ENCODE measurements at places on chromosomes 1 and 21.

DNA sequence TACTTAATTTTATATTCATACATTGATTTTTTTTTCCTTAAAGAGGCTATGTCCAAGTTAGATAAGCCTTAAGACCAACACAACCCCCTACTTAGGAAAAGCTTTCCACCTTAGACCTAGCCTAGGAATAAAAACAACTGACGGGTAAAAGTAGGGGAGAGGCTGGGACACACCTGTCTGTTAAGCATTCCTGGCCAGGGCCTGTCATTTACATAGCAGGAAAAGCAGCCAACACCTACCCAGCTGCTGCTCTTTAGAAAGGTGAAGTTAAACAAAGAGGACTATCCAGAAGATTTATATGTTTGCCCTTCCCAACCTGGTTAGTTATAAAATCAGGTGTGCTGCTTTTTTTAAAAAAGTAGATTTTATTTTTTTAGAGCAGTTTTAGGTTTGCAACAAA, 29.1 kb upstream of the SAMD13 start:
- no peak for DNase-seq

- no peak for DNase-seq
These were observed 64.1 kb downstream of the S1PR1 start for GRCh38 chr1:101300916-101301315.

DNA sequence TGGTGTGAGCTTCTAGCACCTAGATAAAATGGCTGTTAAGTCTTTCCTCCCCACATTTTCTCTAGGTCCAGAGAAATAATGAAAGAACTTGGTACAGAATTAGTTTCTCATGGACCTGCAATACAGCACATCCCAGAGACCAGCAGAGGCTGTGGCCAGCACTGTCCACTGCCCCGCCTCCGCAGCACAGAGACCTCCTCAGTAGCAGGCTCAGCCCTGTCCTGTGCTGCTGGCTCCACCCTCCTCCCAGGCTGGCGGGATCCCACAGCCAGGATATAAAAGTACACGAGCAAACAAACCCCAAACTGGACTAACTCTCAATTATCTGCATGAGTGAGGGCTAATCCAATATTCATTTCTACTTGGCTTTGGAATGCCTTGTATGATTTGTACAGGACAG, 401.5 kb downstream of the RPS6KC1 start:
- no peak for DNase-seq

- DNase-seq, result no peak
These were observed 157.7 kb upstream of the COL11A1 start for GRCh38 chr1:103266036-103266435.
